Cardiac fibroblast (primary cell): ENCODE measurements at places on chromosomes 16 and 17.
A peak's percentile ranks its signal among the peaks of the same experiment; 100 is the strongest.

- no peak for DNase-seq
Observed at GRCh38 chr17:15900871-15901270, 44.1 kb upstream of the ADORA2B start.

- no peak for DNase-seq
Observed at GRCh38 chr17:49894761-49895160, 46.9 kb upstream of the TAC4 start.

DNA sequence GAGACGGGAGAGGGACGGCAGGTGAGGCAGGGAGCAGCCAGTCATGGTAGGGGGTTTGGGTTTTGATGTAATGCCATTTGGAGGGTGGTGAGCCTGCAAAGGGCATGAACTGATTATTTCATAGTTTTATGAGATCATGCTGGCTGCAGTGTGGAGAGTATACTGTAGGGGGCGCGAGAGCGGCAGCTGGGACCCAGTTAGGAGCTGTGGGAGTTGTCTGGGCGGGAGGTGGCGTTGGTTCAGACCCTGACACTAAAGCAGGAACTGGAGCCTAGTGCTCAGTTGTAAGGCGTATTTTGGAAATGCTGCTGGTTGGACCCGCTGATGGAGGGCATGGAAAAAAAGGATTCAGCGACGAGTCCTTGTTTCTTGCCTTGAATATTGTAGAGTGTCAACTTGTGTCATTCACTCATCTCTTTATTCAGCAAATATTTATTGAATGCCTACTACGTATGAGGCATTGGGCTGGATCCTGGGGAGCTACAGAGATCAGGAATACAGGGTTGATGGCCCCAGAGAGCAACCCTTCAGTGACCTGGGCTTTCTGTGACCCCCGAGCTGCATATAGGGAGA lies 23.7 kb upstream of the KDM8 start:
- peak; percentile 76 for DNase-seq

- peak; percentile 65 for DNase-seq
Observed at GRCh38 chr17:75848523-75849278, 4.5 kb upstream of the UNC13D start.

GRCh38 chr17:29571883-29572681 lies 3.6 kb downstream of the TP53I13 start:
- no peak for DNase-seq

DNA sequence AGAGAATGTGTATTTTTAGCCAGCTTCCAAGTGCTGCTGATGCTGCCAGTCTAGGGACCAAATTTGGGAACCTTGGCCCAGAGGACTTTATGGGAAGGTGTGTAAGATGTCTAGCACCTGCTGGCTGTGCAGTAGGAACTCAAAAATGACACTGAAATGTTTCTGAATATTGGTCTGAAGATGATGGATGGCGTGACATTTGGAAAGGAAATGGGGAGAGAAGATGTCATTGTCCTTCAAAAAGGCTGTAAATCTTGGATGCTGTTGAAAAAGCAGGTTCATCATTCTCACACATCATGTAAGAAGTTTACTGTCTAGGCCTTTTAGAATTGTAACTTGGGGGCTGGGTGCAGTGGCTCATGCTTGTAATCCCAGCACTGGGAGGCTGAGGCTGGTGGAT lies 6.7 kb downstream of the EPN2 start:
- no peak for DNase-seq

- no peak for DNase-seq
Observed at GRCh38 chr16:75263963-75264445, 12.6 kb upstream of the BCAR1 start.

DNA sequence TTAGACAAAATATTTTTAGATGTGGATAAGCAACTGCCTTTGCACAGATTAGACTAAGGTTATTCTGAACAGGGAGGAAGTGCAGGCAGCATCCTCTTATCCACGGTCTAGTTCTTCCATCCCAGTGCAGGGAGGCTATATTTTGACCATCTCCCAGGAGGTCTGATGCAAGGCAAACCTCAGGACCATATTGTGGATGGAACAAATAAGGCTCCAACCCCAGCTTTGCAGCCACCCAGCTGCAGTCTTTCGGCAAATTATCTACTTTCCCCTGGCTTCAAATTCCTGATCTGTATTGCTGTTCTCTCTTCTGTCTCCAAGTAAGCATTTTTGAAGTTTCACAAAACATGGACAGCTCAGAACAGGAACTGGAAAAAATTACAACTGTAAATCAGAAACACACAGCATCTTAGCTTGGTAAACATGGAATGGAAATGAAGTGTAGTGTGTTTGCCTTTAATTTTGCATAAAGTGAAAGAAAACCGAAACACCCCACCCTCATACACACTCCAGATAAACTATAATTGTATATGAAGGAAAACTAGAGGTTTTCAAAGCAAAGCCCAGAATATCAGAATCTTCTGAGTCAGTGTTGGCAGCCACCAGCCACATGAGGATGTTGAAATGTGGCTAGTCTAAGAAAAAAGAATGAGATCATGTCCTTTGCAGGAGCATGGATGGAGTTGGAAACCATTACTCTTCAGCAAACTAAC lies 33.5 kb upstream of the MON1B start:
- DNase-seq = peak; percentile 3

DNA sequence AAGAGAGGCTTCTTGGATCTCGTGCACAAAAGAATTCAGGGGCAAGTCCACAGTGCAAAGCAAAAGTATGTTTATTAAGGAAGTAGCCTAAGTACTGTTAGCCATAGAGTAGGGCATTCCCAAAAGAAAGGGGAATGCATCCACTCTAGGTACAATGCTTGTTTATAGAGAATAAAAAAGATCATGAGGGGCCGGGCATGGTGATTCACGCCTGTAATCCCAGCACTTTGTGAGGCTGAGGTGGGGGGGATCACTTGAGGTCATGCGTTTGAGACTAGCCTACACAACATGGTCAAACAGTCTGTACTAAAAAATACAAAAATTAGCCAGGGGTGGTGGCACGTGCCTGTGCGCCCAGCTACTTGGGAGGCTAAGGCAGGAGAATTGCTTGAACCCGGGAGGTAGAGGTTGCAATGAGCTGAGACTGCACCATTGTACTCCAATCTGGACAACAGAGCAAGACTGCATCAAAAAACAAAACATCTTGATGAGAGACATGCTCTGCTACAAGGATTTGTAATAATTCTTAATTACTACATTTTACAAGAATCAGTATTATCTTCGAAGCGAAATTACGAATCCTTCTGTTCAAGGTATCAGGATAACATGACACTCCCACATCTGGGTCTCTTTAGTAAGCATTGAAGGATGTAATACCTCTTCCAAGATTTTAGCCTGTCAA lies 191.6 kb downstream of the CPPED1 start:
- DNase-seq = no peak

- DNase-seq = peak; percentile 69
Observed at GRCh38 chr16:82641336-82641984, 14.7 kb downstream of the CDH13 start.

- DNase-seq = peak; percentile 21
Observed at GRCh38 chr17:63337579-63337978, 108.5 kb downstream of the CYB561 start.

DNA sequence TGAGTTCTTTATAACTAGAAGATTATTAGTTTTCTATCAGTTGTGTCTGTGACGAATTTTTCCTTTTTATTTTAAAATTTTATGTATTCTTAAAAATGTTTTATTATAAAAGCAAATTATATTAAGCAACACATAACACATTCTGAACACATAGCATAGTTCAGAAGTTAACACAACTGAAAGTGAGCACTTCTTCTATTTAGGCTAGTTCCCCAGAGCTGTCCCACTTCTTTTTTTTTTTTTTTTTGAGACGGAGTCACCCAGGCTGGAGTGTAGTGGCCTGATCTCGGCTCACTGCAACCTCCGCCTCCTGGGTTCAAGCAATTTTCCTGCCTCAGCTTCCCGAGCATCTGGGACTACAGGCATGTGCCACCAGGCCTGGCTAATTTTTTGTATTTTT lies 37.7 kb upstream of the ALDH3A2 start:
- no peak for DNase-seq

- DNase-seq = no peak
Observed at GRCh38 chr16:20750558-20750957, 8.9 kb upstream of the THUMPD1 start.

DNA sequence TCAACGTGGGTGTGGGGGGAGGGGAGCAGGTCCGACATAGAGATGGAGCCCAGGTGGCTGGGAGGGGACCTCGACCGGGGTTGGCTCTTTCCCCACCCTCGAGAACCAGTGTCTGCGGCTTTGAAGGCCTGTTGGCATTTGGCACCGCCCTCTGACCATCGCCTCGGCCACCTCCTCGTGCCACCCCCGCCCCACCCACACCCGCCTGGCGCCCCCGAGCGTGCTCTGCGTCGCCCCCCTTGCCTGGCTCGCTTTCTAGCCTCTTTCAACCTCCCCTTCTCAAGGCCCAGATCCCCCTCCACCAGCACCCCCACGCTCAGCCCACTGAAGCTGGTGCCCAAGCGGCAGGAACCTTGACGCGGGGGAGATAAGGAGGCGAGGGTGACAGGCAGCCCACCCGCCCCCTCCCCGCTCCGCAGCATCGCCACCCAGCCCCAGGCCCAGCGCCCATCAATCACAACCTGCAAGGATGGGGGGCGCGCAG lies 619 bp downstream of the CACNB1 start:
- DNase-seq = no peak

- peak; percentile 48 for DNase-seq
Observed at GRCh38 chr17:42422412-42422957, 571 bp downstream of the CAVIN1 start.

DNA sequence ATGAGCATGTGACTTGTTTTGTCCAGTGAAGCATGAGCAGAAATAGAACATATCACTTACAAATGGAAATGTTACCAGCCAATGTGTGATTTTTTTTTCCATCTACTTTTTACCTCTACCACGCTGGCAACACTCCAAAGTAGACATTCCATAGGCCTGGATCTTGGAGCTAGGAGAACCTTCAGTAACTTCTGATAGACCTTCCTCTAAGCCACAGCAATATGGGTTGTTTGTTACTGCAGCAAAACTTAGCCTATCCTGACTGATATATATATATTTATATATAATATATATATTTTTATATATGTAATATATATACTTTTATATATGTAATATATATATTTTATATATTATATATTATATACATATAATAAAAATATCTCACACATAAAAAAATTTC lies 284.4 kb upstream of the XYLT1 start:
- DNase-seq = no peak

DNA sequence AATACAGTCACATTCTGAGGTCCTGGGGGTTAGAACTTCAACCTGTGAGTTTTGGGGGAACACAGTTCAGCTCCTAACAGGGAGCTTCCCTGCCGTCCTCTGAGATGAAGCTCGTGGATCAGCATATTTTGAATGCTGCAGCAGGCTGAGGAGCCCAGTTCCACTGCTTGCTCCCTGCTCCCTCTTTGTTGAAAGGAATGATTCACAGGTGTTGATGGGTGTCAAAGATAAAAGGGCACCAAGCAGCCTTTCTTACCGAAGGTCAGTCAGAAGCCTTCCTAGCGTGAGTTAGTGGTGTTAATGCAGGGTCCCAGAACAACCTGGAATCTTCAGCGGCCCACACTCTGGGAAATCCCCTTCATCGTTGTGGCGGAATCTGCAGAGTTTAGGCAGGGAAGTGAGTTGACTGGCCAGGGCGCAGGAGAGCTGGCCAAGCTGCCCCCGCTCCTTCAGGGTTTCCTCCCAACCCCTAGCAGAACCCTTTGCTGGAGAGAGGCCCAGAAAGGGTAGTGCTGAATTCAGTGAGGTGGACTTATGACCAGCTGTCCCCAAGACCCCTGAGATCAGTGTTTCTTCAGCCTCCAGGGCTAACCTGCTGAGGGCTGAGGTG lies 114.8 kb downstream of the GNAO1 start:
- no peak for DNase-seq

- DNase-seq = no peak
Observed at GRCh38 chr17:45256114-45256966, 5.6 kb downstream of the SPATA32 start.

GRCh38 chr16:17691106-17691898 lies 220.5 kb upstream of the XYLT1 start:
- DNase-seq = no peak
